Activated naive CD4-positive, alpha-beta T cell treated with Interleukin-2 at 50 U/mL for 16 hours (primary cell): ENCODE measurements at places on chromosomes 12 and 14.

DNA sequence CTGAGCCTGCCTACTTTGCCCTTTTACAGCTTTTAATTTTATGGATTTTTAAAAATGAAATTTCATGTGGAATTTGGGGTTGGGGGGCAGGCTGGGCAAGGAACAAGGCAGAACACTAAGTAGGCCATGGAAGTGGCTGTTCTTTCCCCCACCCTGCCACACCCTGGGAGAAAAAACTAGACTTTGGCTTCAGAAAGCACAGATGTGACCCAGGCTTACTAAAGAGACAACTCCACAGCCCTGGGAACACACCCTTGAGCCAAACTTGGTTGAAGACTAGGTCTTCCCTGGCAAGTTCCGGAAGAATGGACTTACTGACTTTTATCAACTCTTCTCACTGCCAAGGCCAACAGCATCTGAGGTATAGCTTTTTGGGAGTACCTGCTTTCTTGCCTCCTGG is 40.3 kb downstream of the BAZ2A start:
- no peak for DNase-seq

- no peak for DNase-seq
Observed at GRCh38 chr12:11973396-11973795, 97.3 kb upstream of the BCL2L14 start.

DNA sequence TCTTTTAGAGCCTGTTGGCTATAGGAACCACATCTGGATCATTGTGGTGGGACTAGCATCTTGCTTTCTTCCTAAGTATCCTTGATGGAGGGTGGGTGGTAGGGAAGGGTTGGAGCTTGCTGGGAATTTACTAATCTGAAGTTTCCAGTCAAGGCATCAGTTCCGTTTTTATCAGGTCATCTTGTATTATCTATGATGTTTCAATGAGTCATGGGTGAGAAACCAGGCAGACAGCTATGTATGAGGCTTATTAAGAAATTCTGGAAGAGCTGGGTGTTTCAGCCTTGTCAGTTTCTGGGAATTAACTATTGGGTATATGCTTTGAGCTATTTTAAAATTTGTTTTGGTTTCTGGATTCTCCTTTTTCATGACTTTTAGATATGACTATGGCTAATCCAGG is 11.3 kb downstream of the TSFM start:
- DNase-seq = no peak

DNA sequence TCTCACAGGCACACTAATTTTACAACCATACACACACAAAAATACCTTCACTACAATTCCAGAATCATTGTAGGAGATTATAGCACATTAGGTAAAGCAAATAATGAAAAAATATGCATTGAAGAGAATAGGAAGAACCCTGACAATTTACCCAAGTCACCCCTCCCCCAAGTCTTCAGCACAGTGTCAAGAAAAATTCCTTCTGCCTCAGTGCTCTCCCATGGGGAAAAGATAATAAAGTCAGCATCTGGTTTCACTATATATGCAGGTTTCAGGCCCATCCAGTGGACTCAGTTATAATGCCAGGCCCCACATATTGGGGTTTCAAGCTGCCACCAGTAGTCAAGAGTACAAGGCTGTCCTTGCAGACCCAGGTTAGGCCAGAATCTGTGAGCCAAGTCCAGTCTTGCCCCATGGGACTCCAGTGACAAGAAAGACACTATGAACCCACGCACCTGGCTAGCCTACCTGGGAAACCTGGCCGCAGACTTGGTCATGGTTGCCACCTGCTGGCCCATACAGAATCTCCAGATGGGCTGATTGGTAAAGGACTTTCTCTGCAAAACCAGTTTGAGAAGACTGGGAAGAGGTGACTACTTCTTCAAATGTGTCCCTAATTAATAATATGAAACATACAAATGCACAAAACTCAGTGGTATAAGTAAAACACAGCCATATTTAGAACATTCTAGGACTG is 398.6 kb upstream of the FLRT2 start:
- no peak for DNase-seq

- DNase-seq = no peak
Observed at GRCh38 chr14:100321473-100322137, 1.5 kb upstream of the SLC25A47 start.

DNA sequence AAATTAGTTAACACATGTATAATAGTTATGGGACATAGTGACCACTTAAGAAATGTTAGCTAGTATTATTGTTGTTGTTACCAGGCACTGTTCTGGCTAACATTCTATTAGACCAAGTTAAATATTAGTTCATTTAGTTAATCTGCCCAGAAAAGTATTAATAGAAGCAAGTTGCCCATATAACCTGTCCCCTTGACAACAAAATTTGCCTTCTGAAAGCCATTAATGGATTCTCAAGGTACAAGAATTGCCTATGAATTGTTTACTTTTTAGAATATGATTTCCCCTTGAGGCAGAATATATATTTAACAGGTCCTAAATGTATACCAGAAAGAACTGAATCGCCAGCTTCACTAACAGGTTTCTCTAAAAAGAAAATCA is 167.3 kb upstream of the TMCC3 start:
- no peak for DNase-seq

- DNase-seq = no peak
Observed at GRCh38 chr12:67430708-67431335, 161.7 kb downstream of the CAND1 start.
